Activated CD4-positive, alpha-beta T cell treated with anti-CD3 and anti-CD28 coated beads for 4 hours (primary cell): ENCODE measurements at places on chromosomes 13 and 19.

- DNase-seq = no peak
These were observed 506 bp upstream of the GAS6 start for GRCh38 chr13:113864273-113864890.

- no peak for DNase-seq
These were observed 353.4 kb downstream of the OLFM4 start for GRCh38 chr13:53382008-53382407.

DNA sequence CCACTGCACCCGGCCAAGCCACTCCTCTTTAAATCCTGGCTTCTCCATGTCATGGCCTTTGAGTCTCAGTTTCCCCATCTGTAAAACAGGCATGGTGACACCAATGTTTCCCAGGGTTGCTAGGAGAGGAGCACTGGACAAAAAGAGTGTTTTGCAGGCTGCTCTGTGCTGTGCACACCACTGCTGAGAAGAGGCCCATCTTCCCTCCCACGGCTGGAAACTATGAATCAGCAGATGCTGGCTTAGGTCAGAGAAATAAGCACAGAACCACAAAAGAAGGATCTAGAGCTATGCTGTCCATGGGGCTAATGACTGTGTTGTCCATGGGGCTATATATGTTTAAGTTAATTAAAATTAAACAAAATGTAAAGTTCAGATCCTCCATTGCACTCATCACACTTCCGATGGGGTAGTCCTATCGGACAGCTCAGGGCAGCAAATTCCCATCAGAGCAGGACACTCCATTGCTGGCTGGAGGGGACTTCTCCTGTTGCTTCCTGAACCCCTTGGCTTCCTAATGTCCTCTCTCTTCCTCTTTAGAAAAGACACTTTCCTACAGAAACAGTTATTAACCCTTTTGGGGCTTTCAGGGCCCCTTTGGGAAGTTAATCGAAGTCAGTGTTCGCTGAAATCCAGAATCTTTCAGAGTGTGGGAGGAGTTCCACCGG, 37.1 kb downstream of the TSHZ3 start:
- DNase-seq = peak; percentile 33

DNA sequence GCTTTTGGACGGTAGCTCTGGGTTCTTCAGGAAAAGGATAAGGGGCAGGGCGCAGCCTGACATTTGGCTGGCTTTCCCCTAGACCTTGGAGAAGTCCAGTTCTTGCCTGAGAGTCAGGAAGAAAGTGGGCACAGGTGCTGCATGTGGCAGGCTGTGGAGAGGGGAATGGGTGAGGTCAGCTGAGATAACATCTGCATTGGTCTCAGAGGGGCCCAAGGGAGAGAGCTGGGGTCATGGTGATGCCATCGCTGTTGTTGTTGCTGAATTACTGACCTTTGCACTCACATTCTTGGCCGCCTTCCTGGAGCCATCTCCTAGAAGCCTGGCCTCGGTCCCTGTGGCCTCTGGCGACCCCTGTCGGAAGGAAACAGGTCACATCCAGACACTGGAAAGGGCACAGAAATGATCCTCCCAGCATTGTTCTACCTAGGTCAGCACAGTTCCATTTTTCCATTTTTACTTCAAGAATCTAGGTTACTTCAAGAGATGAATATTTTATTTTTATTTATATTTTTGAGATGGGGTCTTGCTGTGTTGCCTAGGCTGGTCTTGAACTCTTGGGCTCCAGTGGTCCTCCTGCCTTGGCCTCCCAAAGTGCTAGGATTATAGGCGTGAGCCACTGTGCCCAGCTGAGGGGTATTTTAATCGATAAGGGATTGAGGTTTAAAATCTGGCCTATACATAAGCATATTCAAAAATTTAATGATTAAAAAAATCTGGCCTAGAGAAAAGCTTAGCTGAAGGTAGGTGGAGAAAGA, 6.5 kb upstream of the LIPE start:
- peak; percentile 73 for DNase-seq

DNA sequence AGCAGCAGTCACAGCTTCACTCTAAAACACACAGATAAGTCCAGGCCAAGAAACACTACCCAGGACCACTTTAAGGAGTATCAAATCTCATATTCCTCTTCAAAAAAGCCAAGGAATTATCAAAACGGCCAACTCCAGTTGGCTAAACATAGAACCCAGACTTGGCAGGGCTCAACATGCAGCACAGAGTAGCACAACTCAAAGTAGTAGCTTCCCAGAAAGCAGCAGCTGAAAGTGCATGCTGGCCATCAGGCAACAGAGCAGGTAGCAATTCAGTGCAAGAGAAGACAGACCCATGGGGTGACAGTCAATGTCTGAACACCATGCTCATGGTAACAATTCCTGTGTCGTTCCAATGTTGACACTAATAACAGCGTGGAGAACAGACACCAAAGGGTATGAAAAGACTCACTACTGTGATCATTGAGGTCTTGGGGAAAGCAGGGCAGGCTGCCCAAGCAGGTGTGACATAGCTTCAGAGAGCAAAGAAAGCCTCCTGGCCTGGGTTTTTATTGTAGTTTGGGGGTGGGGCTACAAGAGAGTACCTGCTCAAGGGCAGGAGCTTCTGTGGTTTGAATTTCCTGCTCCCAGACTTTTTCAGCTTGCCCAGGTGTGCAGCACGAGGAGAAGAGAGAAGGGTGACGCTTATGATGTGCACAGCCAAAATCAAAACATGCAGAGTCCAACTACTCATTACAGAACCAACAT, 6.2 kb downstream of the ZNF709 start:
- no peak for DNase-seq

DNA sequence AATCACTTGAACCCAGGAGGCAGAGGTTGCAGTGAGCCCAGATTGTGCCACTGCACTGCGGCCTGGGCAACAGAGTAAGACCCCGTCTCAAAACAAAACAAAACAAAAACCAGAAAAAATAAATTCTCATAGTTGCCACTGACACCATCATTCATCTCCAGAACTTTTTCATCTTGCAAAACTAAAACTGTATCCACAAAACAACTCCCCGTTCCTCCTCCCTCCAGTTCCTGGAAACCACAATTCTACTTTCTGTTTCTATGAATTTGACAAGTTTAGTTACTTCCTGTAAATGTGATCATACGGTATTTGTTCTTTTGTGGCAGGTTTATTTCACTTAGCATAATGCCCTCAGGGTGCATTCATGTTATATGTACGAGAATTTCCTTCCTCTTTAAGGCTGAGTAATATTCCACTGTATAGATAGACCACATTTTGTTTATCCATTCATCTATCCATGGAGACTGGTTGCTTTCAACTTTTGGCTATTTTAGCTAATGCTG, 13.2 kb upstream of the ADGRE5 start:
- peak; percentile 44 for DNase-seq

GRCh38 chr13:106700007-106700406, 132.1 kb upstream of the ARGLU1 start:
- DNase-seq = no peak

DNA sequence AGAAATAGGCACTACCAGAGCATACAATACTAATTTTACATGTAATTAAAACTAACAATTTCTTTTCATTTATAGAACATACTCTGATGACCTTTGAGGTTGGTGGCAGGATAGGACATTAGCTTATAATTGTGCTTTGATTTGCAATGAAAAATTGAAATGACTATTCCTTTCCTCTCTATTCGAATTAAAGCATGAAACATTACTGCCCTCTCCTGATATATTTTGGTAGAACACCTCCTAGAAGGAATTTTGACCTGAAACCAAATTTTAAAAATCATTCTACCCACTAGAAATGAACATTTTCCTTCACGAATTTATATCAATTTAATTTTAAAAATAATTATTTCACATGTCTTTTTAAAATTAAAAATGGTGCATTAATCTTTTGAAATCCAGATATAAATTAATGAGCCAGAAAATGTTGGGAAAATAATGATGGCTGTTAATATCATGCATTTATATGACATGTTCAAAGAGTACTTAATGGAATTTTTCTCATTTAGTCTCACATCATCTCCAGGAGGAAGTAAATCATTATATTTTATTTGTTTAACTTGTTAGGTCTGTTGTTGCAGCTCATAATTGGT, 556.3 kb upstream of the ARGLU1 start:
- no peak for DNase-seq

GRCh38 chr13:30748717-30749116, 13.4 kb downstream of the ALOX5AP start:
- DNase-seq = no peak

GRCh38 chr19:6503407-6504201, 1.5 kb upstream of the TUBB4A start:
- DNase-seq = no peak
